ENCODE measurements at places on chromosomes 4 and X. TPM values are rescaled to one million over a fixed set of nuclear protein-coding genes. Genes with fewer than 3 reads are reported as not detected.

DNA sequence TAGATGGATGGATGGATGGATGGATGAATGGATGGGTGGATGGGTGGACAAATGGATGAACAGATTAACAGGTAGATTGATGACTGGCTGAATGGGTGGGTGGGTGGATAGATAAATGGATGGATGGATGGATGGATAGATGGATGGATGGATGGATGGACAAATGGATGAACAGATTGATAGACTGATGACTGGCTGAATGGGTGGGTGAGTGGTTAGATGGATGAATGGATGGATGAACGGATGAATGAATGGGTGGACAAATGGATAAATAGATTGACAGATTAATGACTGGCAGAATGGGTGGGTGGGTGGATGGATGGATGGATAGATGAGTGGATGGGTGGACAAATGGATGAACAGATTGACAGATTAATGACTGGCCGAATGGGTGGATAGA lies 13.6 kb upstream of the AKAP17A start:
- no peak for DNase-seq

DNA sequence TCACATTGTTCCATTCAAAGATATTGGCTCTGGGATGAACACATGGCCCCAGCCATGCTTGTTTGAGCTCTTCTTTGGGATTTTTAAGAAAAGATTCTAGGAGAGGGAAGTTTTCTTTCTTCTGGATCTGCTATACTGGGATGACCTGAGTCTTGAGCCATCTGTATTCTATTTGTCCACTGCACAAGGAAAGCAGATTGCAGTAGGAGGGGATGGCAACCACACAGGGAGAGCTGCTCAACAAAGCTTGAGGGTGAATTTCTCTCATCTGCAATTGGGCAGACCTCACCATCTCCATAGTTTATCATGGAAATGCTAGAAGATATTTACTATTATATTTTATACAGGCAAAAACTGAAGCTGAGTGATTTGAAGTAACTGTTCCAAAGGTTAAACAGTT lies 34.3 kb downstream of the ADH7 start:
- DNase-seq: no peak

GRCh38 chr4:35986537-35986936 lies 257.8 kb downstream of the ARAP2 start:
- DNase-seq: no peak

CLGN gene
- 18.1 TPM for total RNA-seq

GRCh38 chr4:10737337-10737736 lies 52.8 kb upstream of the CLNK start:
- DNase-seq: no peak

GRCh38 chr4:175453456-175453855 lies 358.6 kb downstream of the GPM6A start:
- no peak for DNase-seq

- no peak for DNase-seq
Measured at GRCh38 chr4:139036885-139037284, 21.3 kb downstream of the NOCT start.

Measured in MG63 (cell line).